ENCODE measurements at places on chromosomes 12 and 14.

DNA sequence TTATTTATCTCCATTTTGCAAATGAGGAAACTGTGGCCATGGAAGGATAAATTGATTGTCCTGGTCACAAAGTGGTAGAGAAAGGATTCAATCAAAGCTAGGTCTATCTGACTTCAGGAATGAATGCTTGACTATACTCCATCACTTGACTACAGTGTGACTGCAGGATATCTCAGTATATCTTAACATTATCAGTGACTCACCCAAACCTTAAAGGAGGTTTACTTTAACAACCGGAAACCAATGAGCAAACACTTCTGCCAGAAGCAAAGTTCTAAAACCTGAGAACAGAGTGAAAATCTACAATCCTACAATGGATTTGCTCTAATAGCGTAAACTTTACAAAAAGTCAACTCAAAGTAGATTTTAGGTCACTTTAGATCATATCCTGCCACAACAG, 277.0 kb downstream of the CEP128 start:
- DNase-seq, result no peak

DNA sequence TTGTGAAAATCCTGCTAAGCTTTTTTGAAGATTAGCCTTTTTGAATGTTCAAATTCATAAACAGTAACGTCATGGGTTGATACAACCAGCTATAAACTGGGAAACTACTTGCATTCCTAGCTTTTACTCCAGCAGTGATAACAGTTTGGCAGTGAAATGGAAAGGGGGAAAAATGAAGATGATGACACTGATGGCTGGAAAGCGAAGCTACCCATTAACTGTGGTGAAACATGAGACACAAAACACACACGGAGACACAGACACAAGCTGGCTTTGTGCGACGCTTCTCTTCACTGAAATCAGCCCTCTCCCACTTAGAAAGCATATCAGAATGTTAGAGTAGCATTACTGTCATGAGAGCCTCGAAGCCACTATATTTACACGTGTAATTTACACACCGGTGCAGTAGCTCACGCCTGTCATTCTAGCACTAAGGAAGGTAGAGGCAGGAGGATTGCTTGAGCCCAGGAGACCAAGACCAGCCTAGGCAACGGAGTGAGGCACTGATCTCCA, 15.7 kb downstream of the VPS37B start:
- no peak for DNase-seq

DNA sequence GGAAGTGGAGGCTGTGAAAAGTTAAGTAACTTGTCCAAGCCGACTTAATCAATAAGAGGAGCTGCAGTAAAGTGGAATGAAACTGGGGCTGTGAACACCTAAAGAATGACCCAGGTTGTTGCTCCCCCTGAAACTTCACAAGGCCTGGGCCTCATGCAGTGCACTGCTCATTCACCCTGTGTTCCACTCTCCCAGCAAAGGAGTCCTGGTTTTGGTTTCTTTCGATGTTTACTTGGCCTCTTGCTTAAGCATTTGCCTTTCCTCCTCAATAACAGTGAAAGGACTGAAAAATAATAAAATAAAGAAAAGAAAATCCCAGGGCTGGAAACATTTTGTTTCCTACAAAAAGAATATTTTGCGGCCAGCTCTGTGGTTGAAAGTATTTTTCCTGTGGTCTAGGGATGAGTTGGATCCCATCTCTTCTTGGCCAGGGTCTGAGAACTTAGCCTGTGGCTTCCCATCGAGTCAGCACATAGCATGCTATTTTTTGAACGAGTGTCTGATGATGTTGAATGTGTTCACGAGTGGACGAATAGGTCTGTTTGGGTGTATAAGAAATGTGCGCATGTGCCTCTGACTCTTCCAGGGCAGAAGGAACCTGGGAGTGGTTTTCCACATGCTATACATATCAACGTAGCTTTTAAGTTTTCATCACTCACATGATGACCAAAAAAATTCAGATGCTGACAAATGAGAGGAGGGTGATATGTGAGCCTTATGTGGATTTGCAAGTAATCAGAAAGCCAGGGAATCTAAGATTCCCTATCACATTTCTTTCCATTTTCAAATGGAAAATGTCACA, 349.8 kb downstream of the ZFP36L1 start:
- no peak for DNase-seq

GRCh38 chr12:26100666-26101349, 24.0 kb downstream of the BHLHE41 start:
- DNase-seq, result no peak

GRCh38 chr14:43988989-43989388, 518.1 kb downstream of the FSCB start:
- DNase-seq, result no peak

DNA sequence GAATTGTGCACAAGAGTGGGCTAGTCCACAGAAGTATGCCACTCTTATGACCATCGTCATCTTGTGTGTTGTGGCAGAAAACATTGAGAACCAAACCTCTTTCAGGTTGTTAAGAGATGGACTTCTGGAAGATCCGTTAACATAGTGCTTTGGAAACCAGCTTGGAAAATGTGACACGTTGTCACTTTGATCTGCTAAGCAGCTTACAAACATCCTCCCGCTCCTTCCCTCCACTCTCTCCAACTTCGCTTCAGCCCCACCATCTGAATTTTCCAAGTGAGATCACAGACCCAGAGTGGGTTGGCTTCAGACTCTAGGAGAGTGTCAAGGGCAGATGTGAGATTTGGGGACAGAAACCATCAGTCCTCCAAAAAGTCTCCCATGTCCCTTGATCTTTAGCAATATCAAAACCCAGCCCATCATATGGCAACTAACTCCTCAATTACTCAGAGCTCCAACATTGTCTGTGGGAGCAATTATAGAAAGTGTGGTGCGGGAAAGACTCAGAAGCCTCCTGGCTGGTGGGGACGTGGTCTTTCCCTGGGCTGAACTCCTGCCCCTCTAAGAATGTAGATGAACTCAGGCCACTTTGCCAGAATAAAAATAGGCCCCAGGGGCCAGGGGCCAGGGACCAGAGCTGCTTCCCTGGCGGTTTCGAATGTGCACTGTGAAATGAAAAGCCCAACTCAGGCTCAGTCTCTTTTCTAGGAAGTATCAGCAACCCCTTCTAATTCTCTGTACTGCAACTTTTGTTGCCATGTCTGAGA, 129.5 kb downstream of the SLC38A6 start:
- no peak for DNase-seq

- no peak for DNase-seq
Measured at GRCh38 chr14:57875296-57875695, 9.4 kb upstream of the SLC35F4 start.

DNA sequence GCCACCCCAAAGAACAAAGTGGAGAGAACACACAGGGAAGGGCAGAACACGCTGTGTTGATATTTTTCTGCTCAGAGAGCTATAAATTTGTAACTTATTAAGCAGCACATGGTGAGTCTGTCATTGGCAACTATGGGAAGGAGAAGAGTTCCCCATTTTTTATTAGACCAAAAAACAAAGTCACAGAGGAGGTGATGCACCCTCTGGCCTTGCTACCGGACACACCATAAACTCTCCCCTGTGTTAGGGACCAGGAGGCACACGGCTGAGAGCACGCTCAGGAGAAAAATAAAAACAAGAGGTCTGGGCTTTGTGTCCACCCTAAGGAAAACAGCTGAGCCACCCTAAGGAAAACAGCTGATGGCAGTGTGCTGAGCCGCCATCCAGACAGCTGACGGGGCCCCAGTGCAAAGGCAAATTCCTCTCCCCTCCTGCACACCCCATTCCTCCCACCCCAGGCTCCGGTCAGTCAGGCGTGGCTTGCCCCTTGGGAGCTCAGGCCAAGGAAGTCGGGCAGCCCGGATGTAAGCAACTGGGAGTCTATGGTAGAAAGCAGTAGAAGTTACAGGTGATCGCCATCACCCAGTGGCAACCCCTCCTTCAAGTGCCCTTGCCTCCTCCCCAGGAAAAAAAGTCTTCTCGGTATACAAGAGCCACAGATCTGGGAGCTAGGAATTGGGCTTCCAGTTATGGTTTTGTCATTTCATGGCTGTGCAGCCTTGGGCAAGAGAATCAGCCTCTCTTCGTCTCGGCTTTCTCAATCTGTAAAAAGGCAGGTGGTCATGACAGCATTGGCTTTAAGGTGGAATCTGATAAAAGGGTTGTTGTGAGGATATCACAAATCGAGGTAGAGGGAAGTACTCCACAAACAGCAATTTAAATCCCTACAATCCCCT, 2.4 kb downstream of the PXN start:
- DNase-seq, result no peak

GRCh38 chr14:99231161-99231849, 40.7 kb downstream of the BCL11B start:
- DNase-seq, result peak; percentile 42

DNA sequence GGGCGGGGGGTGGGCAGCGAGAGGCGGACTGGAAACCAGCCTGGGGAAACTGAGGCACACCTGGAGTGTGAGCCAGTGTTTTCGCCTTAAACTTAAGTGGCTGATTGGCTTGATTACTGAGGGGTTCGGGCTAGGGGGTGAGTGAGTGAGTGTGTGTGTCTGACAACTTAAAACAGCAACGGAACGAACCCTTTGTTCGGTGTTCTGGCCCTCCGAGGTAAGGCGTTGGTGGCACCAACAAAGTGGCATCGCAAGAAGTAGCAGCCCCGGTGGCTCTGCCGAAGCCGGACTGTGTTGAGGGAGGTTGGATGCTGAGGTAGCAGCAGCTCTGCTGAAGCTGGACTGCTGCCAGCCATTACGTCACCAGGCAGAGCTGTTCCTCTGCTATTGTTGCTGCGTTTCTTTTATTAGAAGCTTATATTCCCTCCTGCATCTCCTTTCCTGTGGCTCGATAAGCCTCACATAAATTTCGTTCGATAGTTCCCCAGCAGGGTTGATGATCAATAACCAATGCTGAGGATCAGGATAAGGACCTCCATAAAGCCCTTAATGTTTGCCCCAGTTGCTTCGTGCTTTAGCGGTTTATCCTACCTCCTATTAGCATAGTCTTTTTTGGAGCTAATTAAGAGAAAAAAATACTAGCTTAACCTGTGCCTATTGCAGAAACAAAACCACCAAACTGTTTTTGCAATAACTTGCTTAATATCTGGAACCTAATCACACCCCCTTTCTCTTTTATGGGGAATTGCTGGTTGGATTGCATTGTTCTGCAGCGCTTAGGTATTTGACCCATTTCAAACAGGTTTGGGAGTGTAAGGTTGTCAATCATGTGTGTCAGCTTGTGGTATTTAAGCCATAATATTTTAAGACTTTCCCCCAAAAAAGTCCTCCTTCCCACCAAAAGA, 1.3 kb downstream of the GPR137C start:
- DNase-seq, result peak; percentile 93

GRCh38 chr12:52293926-52294325, 2.6 kb upstream of the KRT81 start:
- DNase-seq, result no peak

DNA sequence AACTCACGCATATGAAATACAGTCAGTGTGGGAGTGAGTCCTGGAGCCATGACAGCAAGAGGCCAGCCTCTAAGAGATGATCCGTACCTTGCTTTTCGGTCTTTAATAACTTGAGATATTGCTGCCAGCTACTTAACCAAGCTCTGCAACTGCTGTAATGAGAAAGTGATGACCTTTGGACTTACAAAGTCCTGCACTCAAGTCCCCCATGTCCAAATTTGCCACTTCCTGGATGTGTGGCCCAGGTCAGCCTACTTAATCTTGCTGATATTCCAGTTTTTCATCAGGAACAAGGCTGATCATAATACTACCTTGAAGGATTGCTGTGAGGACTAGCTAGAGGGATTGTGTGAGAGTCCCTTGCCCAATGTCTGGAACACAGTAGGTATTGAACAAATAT, 33.8 kb upstream of the DUSP6 start:
- no peak for DNase-seq

GRCh38 chr12:1529862-1530591, 64.4 kb downstream of the FBXL14 start:
- DNase-seq, result peak; percentile 27

DNA sequence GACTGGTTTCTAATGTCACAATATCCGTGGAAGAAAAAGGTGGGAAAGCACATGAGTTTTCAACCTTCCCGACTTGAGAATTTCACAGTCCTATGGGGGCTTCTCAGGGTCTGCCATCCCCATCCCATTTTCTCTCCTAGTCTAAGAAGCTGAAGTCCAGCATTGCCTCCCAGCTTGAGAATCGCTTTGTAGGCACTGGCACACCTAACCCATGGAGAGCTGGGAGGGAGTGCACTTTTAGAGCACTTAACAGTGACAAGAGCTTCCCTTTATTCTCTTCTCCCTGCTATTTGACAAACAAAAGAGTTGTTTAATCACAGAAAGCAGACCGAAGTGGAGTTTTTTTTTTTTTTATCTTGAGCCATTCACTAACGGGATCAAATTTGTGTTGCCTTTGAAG, 22.8 kb upstream of the SRRM4 start:
- no peak for DNase-seq

DNA sequence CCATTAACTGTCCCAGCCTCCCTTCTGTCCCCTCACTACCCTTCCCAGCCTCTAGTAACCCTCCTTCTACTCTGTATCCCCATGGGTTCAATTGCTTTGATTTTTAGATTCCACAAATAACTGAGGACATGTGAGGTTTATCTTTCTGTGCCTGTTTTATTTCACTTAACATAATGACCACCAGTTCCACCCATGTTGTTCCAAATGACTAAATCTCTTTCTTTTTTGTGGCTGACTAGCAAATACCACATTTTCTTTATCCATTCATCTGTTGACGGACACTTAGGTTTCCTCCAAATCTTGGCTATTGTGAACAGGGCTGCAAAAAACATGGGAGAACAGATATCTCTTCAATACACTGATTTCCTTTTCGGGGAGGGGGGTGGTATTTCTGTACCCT, 65.7 kb downstream of the PRKD1 start:
- no peak for DNase-seq

GRCh38 chr12:117695956-117696355, 272.8 kb downstream of the KSR2 start:
- no peak for DNase-seq

DNA sequence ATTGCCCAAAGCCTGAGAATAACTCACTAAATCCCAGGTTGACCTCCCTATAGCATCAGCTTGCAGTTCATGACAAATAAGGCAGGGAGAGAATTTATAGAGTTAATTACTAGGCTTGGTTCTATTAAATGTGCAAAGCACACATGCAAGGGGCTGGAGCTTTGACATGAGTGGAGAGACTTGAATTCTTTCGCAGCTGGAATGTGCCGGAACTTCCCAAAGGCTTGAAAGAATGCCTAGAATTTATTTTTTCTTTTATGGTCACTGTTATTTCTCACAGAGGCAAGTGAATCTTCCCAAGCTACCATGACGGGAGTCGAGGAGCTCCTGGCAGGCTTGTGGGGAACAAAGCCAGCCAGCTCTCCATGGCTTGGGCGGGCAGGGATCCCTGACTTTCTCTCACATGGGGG, 95.5 kb upstream of the USP44 start:
- no peak for DNase-seq

DNA sequence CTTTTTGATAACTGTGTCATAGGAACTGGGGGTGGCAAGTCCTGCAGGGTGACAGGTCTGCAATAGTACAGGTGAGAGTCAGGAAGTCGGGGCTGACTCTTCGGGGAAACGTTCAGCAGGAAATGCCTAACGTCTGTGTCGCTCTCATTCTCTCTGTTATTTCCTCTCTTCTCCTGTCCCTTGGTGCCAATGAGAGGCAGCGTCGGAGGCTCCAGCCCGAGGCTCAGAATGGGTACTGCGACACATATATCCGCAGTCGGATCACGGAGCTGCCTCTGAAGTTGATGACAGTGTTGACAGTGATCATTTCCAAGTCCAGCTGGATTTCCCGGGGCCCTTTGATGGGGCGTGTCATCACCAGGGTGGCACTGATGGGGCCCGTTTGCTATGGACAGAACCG, 2.7 kb upstream of the TC2N start:
- peak; percentile 87 for DNase-seq

- DNase-seq, result peak; percentile 78
Measured at GRCh38 chr14:67571275-67571990, 28.6 kb downstream of the PIGH start.

- DNase-seq, result no peak
Measured at GRCh38 chr12:72925716-72926115, 653.5 kb downstream of the TRHDE start.

Measured in CD4-positive, alpha-beta T cell treated with Interleukin-6 for 4 hours (primary cell).